ENCODE measurements at places on chromosomes 16 and 17. TPM values are rescaled to one million over a fixed set of nuclear protein-coding genes. Genes with fewer than 3 reads are reported as not detected.

The TAC4 gene
- not detected for total RNA-seq

The TMEM114 gene
- not detected for total RNA-seq

GRCh38 chr16:3793161-3793576 is 75.8 kb upstream of the TRAP1 start:
- DNase-seq, result peak; percentile 65

GRCh38 chr16:68590201-68590994 is 51.3 kb downstream of the ZFP90 start:
- DNase-seq, result peak; percentile 55

DNA sequence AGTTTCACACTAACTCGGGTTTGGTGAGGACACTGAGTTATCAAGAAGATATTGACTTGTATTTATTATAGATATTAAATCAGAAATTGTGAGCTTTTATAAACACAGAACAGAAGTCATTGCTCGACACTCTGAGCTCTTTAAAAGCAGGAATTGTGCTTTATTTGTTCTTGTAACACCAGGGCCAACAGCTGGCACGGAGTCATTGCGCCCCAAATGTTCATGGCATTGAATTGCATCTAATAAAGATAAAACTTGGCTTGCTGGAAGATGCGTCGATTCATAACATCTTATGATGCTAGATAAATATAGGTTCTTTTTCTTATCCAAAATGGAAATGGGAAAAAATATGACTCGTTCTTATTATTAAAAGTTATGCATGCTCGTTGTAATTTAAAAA is 11.8 kb upstream of the MLYCD start:
- DNase-seq, result no peak

All from left ventricle myocardium superior (tissue), 1 donor.